Stimulated activated memory B cell treated with anti-CD40 and anti-IgM and Interleukin-4, amounts not matched to agents 10 μg/mL and 1 μg/mL and 100 μg/mL, for 72 hours (primary cell): ENCODE measurements at places on chromosomes 1 and 21.

GRCh38 chr1:159881622-159882526, 18.1 kb downstream of the CFAP45 start:
- no peak for ATAC-seq

GRCh38 chr21:26804895-26805609, 40.2 kb downstream of the ADAMTS1 start:
- ATAC-seq = no peak

DNA sequence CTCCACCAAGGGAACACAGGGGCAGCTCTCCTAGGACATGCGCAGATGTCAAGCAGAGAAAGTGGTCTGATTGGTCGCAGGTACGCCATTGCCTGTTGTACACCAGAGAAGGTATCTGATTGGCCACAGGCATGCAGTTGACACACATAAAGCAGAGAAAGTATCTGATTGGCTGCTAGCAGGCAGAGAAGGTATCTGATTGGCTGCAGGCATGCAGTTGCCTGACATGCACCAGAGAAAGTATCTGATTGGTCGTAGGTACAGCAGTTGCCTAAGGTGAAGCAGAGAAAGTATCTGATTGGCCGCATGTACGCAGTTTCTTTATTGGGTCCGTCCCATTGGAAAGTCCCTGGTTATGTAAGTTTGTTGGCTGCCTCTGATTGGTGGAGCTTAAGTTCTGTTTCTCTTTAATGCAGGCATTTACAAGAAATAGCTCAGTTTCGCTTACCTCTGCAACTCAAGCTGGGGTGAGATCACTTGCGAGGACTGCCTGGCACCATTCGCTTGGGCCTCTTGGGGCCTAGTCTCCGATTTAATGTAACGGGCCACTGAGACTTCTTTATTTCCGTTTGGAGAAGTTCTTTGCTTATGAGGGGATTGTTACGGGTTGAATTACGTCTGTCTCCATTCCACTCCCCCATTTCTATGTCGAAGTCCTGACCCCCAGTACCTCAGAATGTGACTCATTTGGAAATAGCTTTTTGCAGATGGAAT, 74.2 kb downstream of the SIK1 start:
- ATAC-seq = peak; percentile 89

- no peak for ATAC-seq
Observed at GRCh38 chr1:41659903-41660302, 175.4 kb upstream of the EDN2 start.

- no peak for ATAC-seq
Observed at GRCh38 chr1:246435421-246436041, 71.5 kb downstream of the SMYD3 start.

DNA sequence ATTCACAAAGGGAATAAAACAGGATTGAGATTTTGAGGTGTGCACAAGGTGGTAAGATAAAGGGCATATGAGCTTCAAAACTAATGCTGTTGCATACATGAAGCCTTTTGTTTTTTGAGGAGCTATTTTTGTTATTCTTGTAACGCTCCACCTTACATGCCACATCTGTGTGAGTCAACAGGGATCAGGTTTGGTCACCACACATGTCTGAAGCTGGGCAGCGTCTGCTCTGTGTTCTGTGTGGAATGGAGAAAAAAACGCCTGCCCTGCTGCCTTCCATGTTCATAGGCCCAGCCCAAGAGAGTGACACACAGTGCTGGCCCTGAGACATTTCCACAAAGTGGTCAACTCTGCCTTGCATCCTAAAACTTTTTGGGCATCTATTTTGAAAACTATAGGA, 67.7 kb downstream of the MPZL1 start:
- no peak for ATAC-seq

GRCh38 chr1:19367584-19368041, 55.5 kb downstream of the SLC66A1 start:
- ATAC-seq = no peak

DNA sequence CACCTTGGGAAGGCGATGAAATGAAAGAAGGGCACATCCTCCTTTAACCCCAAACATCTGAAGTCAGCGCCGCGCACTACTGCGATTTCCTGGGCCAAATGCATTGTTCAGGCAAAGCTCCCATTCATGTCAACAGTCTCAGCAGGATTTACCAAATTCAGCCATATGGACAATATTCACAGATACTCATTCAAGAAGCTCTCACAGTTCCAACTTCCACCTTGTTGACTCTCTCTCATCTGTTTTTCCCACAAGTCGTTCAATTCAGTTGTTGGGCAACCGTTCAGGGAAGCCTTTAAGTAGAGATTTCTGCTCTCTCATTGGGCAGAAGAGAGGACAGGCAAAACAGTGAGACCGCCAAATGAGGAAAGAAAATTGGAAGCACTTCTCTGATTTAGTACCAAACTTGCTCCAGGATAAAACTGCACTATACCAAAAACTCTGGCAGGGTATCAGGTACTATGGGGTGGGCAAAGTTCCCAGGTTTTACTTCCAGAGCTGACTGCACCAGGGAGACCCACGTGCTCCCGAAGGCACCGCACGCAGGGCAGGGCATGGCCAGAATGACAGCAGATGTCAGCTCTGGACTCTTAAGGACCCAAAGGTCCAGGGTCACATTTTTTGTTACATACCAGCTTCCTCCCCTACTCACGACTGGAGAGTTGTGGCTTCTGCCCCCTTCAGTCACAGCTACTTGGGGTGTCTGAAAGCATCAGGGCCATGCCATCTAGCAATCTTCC, 668.8 kb downstream of the KIF26B start:
- no peak for ATAC-seq

DNA sequence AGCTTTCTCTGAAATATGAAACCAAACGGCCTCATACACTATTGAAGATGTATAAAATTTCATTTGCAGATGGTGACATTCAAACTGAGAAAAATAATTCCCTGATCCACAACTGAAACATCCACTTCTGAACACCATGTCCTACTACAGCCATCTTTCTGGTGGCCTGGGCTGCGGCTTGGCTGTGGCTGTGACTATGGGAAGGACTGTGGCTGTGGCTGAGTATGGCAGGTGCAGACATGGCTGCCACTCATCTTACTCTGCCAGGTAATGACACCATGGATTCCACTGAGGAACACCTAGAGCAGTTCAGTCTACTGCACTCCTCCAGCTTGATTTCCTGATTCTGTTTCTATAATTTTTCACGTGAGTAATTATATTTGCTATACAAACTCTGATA, at the start of gene KRTAP20-4:
KRTAP20-4 (plus strand) TSS at position 106 of the 400 bp plus-strand sequence.
- ATAC-seq = no peak

GRCh38 chr1:107785496-107786202, 179.3 kb downstream of the VAV3 start:
- peak; percentile 63 for ATAC-seq

- peak; percentile 57 for ATAC-seq
Observed at GRCh38 chr21:33238146-33238545, 8.4 kb downstream of the IFNAR2 start.

DNA sequence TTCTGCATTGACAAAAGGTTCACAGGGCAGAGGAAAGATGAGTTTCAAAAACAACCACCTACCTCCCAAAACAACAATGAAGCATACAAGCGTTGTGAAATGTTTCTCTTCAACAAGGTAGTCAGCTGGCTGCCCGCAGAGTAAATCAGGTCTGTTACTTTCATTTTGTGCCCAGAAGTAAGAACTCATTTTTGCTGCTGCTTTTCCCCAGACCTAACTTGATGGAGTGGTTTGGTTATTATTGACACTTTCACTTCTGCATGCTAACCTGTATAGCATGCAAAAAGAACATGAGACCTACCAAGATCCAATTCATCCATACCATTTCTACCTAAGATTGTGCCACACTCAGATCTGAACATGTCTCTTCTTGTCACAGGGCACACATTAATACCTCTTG, 1.3 kb downstream of the SLC9C2 start:
- ATAC-seq = peak; percentile 63

DNA sequence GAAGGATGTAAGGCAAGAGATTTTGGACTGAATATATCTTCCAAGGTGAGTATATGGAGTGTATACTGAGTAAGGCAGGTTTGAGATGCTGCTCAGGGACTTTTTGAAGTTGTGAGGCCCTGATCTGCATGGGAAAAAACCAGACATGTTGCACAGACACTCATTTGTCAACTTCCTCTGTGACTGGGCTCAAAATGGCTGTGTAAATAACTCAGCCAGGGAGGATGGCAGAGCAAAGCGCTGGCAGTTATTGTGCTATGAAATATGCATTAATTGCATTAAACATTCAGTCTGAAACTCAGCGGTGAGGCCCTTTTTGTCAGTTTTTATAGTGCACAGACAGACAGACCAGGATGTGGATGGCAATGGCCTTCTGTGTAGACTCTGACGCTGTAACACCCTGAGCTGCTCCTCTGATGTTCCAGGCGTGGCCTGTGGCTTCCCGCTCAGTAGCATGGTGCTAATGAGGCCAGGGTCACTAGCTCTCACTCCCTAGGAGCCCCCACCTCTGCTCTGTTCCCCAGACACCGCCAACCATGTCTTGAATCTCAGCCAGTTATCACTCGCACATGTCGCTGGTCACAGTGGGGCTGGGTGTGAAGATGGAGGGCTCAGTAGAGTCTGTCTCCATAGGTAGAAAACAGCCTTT, 307.0 kb upstream of the PROX1 start:
- no peak for ATAC-seq

DNA sequence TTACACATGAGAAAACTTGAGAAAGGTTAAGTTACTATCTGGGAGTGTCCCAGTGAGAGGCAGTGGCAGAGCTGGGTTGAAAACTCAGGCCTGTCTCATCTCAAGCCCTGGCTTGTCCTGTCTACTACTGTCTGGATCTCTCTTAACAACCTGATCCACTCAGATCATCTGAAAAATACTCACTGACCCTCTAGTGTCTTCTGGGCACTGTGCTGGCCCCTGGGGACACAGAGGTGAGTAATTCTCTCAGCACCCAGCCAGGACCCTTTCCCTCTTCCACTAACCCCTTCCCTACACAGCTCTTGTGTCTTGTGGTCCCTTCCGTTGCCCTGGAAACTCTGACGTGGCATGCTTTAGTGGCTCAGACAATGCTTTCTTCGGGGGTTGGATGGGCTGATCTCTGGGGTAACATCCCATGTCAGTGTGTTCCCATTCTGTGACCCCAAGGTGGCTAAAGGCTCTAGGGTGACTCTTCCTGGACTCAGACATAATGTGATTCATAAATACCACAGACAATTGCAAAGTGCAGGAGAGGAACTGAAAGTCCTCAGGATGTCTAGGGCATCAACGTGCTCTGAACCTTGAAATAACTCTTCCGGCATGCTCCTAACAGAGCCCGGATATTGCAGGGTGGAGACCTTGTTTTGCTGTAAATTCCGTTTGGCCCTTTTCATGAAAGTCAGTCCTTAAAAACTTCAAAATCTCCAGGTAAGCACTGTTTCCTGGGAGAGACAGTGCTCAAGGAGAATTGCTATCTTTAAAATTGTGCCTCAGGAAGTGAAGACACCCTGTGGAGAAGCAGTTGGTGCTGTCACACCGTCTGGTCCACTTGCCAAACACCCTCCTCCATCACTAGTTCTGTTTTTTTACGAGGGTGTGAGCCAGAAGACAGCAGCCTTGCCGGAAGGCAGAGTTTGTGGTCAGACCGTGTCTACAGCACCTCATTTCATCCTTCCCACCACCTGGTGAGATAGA, 4.0 kb downstream of the SHISAL2A start:
- ATAC-seq = peak; percentile 89

DNA sequence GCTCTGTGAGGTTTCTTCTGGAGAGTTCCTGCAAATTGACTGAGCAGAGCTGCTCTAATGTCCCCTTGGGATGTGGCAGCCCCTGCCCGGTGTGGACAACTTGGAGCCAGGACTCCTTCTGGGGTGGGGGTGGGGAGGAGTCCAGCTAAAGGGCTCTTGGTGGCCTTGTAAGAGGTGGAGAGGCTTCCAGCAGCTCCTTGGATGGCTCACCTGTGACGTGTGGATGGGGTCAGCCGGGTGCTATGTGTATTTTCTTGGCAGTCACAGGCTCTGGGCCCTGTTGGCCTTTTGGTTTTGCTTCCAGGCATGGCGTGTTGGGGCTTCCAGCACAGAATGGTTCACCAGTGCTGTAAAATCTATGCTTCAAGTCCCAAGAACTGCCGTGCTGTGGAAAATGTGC, 38.2 kb downstream of the TRAPPC10 start:
- no peak for ATAC-seq

DNA sequence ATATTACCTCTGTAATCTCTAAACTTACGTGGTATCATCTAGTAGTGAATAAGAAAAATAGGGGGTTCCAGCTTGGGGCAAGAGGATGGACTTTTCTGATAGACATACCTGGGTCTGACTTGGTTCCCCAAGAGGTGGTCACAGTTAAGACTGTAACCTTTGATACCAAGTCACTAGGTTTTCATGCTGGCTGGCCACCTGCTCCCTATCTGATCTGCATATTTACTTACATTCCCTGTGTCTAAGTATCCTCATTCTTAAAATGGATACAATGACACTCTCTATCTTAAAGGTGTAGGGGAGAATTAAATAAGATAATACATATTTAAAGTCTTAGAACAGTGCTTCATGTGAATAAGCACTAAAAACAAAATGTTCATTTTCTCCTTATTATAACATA, 312.1 kb downstream of the DSCAM start:
- ATAC-seq = no peak

- ATAC-seq = no peak
Observed at GRCh38 chr1:157095551-157095950, 4.1 kb downstream of the ETV3L start.
